Activated CD4-positive, alpha-beta T cell treated with anti-CD3 and anti-CD28 coated beads, Interleukin-2, amount 10 ng/mL, durations not matched to agents 24 days and 14 days (primary cell): ENCODE measurements at places on chromosomes 5 and 9. TPM values are rescaled to one million over a fixed set of nuclear protein-coding genes. Genes with fewer than 3 reads are reported as not detected.

DNA sequence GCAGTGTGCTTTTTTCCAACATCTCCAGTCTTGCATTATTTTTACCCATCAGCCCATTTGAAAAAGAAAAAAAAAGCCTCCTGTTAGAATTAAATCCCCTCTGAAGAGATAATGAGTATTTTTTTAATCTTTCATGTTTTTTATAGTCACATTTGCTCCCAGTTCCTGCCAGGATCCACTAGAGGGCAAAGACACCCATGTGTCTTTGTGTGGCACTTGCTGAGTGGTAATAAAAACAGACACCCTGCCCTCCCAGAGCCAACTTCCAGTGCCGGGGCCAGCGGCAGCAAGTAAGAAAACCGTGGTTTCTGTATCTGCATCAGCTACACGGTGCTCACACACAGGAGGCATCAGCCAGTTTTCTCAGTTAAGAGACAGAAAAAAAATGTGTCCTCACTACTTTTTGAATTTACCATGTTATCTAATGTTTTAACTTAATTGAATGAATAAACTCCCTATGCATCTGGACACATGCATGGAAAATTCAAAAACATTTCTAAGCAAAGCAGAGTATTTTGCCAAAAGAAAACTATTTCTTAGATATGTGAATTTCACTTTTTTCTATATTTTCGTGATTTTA is 70.2 kb upstream of the PLEKHG4B start:
- no peak for DNase-seq

ARHGEF37 gene
- 1.5 and 1.8 TPM in 2 replicates for total RNA-seq

C9orf50 gene
- total RNA-seq: not detected in 2 replicates

GRCh38 chr9:73370053-73370452 is 218.4 kb downstream of the ANXA1 start:
- DNase-seq: no peak

DNA sequence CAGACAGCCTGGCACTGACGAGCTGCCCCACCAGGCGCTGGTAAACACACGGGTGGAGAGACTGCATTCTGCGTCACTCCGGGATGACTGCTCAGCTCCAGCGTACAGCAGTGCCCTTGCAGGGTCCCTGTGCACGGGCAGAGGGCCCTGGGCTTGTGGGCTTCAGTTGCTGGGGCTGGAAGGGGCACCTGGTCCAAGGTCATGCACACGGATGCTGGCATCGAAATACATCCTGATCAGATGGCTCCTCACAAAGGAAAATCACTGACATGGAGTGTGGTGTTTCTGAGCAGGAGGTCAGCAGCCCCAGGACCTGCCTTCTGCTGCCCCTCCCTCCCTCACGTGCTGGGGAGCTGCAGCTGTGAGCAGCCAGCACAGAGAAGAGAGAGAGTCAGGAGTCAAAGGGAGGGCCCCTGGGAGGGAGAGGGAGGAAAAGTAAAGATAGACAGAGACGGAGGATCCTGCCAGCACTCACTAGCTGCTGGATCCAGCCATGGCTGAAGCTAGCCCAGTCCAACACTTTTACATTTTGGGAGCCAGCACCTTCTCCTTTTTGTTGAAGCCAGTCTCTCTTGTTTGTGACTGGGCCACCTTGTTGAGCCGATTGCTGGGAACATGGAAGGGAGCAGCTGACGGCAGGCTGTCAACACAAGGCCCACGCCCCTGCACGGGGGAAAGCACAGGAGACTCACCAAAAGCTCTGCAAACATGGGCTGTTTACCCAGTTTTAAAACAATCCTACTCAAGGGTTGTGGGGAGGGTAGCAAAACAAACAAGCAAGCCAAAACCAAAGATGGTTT is 166.5 kb upstream of the PHYKPL start:
- DNase-seq: no peak
